T-helper 2 cell (primary cell): ENCODE measurements at places on chromosomes 3 and 15.

DNA sequence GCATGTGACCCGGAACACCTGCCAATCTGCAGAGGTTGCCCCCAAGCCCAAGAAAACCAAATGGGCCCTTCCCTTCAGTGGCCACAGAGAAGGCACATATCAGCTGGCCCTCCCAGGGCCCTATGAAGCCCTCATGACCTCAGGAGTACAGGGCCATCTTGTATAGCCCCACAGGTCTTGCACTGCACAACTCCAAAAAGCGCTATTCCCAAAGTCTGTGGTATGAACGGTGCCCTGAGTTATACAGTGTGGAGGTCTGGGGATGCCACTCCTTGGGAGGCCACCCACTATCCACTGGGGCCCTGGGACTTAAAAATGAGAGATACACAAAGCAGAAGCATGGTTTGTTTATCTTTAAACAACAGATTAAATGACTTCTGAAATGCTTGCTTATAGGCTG lies 61.5 kb downstream of the CAPN7 start:
- no peak for DNase-seq

DNA sequence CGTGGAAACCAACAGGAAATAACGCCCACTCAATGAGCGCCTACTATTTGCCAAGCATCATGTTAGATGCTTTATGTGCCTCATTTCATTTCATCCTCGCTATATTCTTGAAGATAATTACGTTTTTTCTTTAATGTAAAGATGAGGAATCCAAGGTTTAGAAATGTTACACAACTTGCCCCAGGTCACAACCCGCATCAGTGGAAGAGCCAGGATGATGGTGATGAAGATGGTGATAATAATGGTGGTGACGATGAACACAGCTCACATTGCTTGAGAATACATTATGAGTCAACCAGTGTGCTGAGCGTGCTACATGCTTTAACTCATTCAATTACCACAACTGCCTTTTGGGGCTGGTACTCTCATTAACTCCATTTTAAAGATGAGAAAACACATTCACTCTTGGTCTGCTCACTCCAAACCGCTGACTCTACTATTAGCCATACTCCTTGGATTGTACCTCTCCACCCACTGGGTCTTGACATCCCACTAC lies 21.5 kb upstream of the MYO1E start:
- no peak for DNase-seq

- no peak for DNase-seq
These were observed 115.2 kb downstream of the CD47 start for GRCh38 chr3:107975529-107976201.

DNA sequence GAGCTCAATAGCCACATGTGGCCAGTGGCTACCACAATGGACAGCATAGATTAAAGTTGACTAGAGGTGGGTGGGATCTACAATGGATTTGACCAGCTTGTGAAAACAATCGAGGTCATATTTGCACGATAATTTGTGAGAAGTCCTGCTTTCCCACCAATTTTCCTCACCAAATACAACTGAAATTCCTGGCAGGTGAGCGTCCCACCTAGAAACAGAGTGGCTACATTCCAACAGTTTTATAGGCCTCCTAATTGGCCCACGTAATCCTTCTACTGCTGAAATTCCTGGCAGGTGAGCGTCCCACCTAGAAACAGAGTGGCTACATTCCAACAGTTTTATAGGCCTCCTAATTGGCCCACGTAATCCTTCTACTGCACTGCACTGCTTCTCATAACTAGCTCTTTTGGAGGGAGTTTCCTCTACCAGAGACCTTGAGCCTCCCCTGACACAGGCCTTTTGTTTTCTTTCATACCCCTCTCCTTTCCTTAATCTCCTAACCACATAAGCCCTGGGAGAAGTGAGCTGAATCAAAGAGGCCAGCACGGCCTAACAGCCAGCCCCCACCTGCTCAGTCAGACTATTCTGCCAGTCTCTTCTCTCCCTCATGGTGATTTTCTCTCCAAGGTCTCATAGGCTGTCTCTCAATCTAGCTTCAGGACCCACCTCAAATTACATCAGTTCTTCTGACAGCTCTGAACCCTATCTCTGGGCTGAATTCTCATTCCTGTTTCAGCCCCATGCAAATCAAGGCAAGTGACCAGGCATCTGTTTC lies 80.2 kb downstream of the BFSP2 start:
- no peak for DNase-seq

DNA sequence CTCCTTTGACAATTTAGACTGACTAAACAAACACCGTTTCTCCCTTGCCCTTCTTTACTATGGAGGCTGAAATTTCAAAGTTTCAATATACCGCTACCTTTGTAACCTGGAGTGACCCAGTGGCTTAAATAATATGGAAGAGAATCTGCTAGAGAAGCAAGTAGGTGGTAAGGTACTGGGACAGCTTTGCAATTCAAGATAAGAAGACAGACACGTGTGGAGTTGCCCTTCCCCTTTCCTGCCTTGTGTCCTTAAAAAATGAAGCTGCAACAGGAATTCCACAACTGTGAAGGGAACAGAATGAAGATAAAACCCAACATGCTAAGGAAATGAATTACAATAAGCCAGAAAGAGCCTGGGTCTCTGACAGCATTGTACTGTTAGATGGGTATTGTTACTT lies 26.4 kb downstream of the CBLB start:
- no peak for DNase-seq

DNA sequence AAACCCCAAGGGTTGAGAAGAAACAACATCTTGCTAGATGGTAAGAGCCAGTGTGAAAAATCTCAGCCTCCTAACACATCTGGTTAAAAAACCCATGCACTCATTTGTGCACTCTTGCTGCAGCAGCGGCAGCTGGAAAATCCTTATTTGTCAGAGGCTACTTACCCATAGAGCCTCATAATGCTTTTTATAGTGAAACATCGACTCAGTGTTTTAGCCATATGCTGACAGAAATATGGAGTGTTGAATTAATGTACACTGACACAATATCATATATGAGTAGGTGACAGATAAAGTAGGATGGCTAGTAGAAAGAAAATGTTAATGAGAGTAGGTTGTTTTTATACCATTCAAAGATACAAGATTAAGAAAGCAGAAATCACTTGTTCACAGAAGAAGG lies 13.0 kb downstream of the SLC9A9 start:
- no peak for DNase-seq

- no peak for DNase-seq
These were observed 232.1 kb upstream of the GOLIM4 start for GRCh38 chr3:168327856-168328255.

DNA sequence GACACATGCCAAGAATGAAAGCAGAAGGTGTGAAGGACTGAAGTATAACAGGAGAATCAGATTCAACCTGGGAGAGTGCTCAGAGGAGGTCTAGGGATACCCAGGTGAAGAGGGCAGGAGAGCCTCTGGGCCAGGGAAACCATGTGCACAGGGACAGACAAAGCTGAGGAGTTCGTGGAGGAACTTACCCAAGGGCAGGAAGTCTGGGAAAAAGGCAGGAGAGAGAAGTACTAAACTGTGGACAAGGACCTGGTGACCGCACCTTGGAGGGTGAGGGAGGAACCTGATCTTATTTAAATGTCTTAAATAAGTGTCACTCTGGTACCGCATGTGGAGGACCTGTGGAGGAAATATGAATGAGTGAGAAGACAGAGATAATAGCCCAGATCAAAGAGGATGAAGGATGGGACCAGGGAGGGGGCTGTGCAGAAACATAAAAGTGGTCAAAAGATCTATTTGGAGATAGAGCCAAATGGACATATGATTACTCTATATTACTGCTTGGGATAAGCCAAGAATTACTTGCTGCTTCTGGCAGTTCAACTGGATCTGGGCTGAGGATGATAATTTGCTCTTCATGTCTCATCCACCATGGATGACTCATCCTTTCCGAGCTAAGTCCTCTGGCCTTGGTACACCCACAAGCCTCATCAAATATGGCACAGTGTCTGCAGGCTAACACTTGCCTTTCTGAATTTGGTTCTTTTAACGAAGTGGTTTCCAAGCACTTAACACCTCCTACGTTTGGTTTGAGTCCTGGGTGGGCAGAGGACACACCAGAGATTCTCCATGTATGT lies 116.9 kb upstream of the NMNAT3 start:
- no peak for DNase-seq

- no peak for DNase-seq
These were observed 173.4 kb upstream of the FAM3D start for GRCh38 chr3:58839964-58840363.

DNA sequence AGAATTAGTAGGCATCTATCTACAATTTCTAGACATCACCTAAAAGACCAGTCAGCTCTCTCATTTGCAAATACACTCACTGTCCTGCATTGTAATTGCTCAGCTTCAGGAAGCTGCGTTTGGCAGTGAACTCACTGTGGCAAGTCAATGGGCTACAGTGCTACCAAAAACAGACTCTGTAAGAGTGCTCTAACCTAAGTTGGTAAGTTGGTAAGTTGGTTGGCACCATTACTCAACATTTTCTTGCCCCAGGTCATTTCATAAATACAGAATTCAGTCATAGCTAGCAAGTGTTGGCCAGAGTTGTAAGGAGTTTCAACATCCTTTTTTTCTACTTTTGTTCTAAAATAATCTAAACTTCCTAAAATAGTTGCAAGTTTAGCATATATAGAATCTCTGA lies 466.3 kb downstream of the NAALADL2 start:
- DNase-seq, result no peak

- no peak for DNase-seq
These were observed 465.6 kb upstream of the ZNF385D start for GRCh38 chr3:22216601-22217000.
